ENCODE measurements at places on chromosomes 1 and 21. TPM values are rescaled to one million over a fixed set of nuclear protein-coding genes. Genes with fewer than 3 reads are reported as not detected.

GRCh38 chr1:68225781-68226180 is 6.5 kb downstream of the WLS start:
- peak; percentile 30 for DNase-seq

The TCP10L gene
- 0.09 TPM for polyA plus RNA-seq

The FMN2 gene
- polyA plus RNA-seq, result 29.0 TPM

DNA sequence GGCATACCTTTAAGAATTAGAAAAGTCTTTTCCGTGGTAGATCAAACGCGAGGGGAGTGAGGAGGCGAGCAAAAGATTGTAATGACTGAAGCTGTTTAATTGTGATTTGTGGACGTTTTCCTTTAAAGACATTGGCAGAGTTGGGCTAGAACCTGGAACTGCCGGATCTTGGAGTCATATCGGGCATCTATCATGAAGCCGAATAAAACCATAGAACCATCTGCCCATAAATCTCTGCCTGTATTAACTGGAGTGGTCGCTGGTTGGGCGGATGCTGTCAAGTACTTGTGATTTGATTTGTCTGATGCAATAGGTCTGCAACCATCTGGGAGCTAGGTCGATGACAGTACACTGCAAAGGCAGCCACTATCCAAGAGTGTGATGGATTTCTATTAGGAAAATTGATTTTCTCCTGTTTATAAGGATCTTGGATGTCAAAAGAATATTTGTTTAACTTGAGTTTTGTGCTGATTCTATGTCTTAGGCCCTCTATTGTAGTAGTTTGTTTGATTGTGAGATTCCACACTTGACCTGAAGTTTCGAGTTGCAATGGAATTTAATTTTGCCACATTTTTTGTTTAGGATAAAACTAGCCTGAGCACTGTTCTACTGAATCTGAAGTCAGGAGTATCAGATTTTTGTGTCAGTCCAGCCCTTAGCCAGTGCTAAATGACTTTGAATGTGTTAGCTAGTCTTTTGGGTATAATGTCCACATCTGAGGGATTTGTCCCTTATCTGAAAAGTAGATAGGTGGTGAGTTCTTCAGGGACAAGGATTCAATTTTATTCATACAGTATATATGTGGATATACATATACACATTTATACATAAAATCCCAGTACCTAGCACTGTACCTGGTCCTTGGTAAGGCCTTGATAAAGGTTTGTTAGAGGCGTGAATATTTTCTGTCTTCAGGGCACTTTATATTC is 1.2 kb downstream of the SARS1 start:
- peak; percentile 95 for DNase-seq

DNA sequence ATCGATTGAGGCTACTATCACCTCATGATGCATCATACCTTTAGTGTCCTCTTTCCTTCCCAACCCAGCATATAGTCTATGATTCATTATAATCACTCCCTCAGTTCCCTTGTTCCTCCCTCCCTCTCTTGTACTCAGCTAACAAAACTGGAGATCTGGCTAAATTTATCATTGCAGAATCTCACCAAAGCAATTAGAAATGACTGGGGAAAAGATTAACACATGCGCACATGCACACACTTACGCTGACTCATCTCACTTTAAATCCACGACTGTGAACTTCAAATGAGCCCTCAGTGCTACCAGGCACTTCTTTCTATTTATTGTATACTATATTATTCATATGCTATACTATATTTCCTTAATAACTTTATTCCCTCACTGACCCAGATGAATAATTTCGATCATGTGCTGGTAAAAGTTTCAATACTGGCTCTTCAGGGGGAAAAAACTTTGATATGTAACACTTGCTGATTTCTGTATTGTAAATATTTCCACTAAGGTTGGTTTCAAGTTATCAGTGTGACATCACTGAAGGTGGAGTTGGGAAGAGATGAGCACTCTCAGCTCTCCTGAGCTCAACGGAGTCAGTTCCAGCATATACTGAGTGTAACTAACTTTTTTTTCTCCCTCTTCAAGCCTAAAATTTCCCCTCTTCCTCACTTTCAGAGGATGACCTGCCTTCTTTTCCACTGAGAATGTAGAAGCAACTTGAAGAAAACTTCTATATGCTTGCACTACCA is 613.7 kb upstream of the B3GALT2 start:
- DNase-seq, result peak; percentile 8

DNA sequence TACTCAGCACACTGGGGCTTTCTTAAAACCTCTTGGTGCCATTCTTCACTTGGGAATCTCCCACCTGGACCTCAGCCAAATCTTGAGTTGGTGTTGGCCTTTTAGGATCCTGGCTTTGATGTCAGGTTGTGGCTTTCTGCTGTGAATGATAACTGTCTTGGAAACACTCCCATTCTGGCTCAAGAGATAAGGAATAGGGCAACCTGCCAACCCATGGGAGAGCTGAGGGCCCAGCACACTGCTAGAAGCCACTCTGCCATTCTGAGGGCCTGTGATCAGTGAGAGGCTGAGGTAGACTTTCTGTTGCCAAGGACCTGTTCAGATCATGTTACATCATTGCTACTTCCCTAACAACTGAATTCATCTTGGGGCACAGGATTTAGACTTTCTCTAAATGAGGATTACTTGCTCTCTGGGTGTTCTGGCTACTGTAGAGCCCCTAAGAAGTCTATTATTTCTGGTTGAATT is 45.8 kb downstream of the TTC39A start:
- peak; percentile 48 for DNase-seq

DNA sequence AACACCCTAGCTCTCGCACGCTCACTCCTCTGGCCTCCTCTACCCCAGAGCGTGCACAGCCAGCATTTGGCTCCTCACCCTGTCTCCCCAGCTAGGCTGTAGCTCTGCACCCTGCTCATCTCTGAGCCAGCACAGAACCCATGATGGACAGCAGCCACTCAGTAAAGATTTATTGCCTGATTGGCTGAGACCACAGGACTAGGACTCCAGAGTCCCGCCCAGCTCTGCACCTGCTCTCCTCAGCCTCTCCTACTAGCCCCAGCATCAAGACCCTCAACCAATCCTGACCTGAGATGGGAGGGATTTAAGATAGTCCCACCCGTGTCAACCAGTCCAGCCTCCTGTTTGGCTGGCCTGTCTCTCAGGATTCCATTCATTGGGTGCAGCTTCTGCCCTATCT is 9.3 kb downstream of the C1QB start:
- no peak for DNase-seq

- no peak for DNase-seq
Observed at GRCh38 chr1:108140936-108141335, 59.2 kb downstream of the SLC25A24 start.

DNA sequence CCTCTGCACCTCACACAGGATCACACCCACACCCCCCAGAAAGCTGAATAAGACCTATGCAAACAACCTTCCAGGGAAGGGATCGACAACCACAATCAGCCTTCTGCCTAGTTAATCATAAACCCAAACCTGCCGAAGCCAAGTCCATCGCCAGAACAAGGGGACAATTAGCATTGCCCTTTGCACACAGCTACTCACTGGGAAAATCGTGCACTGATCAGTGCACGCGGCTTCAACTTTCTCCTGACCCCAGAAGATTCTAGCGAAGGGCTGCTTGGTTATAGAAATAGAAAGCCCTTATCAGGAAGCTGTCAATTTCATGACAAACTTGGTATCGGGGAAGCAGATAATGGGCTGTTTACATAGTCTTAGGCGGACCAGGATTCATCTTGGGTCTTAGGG is 29.5 kb downstream of the RUNX1 start:
- no peak for DNase-seq

The CFHR4 gene
- polyA plus RNA-seq, result not detected

- DNase-seq, result no peak
Observed at GRCh38 chr1:195495720-195496635, 1112.3 kb downstream of the KCNT2 start.

The CNST gene
- polyA plus RNA-seq, result 14.6 TPM

DNA sequence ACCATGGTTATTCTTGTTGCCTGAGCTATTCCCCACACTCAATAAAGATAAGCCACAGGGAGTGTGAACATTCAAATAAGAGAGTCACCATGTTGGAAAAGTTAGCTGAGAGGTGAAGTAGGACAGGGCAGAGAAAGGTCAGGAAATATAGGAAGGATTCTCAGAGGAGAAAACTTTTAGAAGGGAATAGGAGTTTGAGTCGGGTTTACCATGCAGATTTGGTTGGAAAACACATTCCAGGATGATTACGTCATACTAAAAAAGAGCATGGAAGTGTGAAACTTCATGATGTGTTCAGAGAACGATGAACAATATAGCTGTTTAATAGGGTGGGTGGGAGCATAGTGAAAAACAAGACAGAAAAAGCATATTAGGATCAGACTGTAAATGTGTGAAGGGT is 1125.3 kb upstream of the ADGRL2 start:
- DNase-seq, result no peak

GRCh38 chr1:54125386-54126070 is 27.3 kb downstream of the CDCP2 start:
- peak; percentile 26 for DNase-seq

DNA sequence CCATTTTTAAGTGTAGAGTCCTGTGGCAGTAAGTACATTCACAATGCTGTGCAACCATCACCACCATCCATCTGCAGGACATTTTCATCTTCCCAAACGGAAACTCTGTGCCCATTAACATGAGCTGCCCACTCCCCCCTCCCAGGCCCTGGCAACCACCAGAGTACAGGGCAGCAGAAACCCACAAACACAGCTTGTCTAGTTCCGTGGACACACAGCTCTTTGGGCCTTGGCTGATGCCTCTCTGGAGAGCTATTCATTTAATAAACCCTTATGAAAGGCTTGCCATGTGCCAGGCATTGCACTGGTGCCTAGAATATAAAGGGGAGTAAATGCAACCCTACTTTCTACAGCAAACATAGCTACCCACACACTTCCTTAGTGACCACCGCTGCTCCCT is 28.0 kb downstream of the STUM start:
- no peak for DNase-seq

The FOXD2 gene
- 0.04 TPM for polyA plus RNA-seq

The ALPL gene
- 2.4 TPM for polyA plus RNA-seq

The TINAGL1 gene
- 1.4 TPM for polyA plus RNA-seq

The CFHR5 gene
- not detected for polyA plus RNA-seq

DNA sequence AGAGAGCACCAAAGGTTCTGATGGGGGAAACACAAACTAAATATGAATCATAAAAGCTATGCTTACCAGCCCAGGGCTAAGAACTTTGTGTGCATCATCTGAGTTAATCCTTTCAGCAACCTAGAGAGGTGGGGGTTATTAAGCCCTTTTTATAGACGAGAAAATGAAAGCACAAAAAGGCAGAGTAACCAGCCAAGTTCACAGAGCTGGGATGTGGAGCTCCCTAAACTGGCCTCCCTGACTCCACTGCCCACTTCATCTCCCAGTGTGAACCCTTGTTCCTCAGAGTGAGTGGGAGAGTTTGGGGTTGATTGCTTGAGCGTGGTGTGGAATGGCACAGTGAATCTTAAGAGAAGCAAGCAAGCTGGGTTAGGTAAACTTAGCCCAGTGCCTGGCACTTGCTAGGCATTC is 10.8 kb upstream of the BCAR3 start:
- DNase-seq, result peak; percentile 53

The WDR3 gene
- 15.3 TPM for polyA plus RNA-seq

DNA sequence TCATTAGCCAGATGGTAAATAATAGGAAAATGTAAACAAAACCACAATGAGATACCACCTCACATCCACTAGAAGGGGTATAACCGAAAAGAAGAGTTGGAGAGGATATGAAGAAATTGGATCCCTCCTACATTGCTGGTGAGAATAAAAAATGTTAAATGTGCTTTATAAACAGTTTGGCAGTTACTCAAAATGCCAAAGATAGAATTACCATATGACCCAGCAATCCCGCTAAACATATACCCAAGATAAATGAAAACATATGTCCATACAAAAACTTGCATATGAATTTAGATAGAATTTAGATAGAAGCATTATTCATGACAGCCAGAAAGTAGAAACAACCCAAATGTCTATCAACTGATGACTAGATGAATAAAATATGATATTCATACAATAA is 4.4 kb upstream of the FMO2 start:
- no peak for DNase-seq

The DNAJC28 gene
- 0.60 TPM for polyA plus RNA-seq

DNA sequence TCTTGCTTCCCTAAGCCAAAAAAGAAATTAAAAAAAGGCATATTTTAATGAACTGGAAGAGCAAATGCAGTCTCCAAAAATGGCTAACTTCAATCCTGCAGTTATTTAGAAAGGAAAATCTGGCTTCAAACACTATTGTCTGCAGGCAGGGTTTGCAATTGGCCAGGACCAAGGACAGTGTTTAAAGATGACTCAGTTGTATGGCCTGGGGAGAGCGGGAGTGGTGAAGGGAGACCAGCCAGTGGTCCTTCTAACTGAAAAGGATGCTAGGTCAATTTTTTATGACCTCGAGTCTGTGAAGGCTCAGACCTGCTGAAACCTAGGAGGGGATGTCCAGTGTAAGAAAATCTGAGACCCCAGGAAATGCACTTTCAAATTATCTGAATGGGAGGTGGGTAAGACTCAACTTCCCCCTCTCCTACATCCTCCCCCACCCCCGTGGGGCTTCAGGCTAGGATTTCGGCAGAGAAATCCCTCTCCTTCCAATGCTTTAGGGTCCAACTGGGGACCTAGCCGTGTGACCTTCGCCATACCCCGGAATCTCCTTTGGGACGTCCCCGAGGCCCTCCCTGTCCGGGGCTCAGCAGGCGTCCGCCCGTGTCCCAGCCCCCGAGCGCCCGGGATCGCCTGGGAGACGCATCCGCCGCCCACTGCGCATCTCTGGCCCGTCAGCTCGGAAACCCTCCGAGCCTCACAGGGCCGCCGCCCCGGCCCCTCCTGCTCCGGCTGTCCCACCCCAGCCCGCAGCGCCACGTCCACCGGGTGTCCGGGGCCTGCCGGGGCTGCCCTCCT is 602 bp upstream of the RIMKLA start:
- DNase-seq, result peak; percentile 24

DNA sequence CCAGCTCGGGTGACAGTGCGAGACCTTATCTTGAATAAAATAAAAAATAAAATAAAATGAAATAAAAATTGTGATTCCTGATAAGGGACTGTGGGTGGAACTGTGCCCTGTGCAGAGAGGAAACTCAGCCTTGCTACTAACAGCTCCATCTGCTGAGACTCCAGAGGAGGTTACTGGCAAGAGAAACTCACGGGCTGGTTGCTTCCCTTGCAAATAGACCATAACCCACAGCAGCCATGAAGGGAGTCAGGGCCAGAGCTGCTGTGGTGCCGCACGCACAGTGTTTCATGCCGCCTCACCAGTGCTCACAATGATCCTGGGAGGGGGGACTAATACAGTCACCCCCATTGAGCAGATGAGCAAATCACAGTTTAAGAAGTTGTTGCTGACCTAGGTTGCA is 13.7 kb downstream of the ZBTB17 start:
- DNase-seq, result no peak

The CLDN17 gene
- polyA plus RNA-seq, result not detected

DNA sequence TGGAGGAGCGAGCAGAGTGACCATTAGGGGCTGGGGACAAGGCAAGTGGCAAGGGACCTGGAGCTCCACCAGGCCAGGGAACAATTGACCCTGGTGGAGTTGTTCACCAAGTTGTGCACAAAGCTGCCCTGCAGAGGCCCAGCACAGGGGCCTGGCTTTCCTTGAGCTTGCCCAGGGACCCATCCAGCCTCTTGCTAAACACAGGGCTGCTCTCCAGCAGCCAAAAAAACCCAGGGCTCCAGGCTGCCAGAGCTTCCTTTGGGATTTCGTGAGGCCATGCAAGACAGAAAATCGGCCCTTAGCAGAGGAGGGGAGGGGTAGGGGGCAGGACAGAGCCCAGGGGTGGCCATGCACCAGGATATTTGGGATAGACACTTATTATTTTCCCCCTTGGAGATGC is 32.6 kb downstream of the LRP8 start:
- no peak for DNase-seq

- DNase-seq, result no peak
Observed at GRCh38 chr21:31514598-31514997, 144.9 kb upstream of the SOD1 start.

Data from IMR-90 (cell line).